ENCODE measurements at places on chromosomes 1 and 21.

- DNase-seq: no peak
Observed at GRCh38 chr1:40780678-40781607, 2.6 kb upstream of the KCNQ4 start.

DNA sequence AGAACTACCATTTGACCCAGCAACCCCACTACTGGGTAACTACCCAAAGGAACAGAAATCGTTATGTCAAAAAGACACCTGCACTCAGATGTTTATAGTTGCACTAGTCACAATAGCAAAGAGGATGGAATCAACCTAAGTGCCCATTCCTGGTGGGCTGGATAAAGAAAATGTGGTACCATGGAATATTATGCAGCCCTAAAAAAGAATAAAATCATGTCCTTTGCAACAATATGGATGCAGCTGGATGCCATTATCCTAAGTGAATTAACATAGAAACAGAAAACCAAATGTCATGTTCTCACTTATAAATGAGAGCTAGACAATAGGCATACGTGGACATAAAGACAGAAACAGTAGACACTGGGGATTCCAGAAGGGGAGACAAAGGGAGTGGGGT lies 32.5 kb upstream of the IRF2BP2 start:
- DNase-seq: no peak

GRCh38 chr21:42456457-42456856 lies 39.6 kb downstream of the RSPH1 start:
- DNase-seq: no peak

DNA sequence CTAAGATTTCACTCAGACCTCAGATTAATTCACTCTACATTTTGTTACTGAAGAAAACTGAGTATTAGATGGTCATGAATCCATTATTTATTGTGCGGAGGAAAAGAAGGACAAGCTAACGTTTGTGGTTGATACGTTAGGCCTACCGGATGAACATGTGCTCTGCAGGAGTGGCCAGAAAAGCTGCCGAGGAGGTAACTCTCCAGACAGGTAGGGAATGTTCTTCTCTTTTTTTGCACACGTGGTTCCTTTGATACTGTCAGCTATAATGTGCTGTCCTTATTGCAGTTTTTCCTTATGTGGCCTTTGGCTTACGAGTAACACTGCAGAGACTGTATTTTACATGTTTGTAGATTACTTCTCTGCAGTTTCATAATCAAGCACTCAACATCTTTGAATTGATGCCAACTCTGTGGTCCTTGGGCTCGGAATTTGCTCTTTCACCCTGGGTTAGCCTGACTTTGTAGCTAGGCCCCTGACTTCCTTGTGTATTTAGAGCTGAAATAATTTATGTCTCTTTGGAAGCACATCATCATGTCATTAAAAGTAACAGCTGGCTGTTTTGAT lies 13.6 kb downstream of the MTR start:
- DNase-seq: no peak

- peak; percentile 60 for DNase-seq
Observed at GRCh38 chr1:183470961-183471742, 1.1 kb upstream of the SMG7 start.

DNA sequence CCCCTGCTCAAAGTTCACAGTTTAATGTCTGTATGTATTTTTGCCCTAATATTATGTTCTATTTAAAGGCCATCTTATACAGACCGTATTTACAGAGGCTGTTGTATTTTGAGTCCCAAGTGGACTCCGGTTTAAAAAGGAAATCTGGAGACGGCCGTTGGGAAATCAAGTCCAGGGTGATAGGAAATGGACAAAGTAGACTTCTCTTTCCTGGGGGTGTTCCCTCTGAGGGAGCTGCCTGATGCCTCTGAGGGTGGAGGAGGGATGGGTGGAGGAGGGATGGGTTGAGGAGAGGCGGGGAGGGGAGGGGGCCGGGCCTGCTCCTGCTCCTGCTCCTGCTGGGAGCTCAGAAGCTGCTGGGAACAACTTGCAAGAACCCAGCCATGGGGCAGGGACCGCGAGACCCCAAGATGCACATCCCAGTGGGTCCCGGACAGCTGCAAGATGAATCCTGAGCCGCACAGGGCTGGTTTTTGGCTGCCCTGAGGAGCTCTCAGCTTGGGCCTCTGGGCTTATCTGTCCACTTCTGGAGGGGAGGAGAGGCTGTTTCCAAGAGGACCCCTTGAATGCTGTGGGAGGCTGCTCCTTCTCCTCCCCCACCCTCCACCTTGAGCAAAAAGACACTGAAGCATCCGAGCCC lies 12.0 kb upstream of the ACTL8 start:
- no peak for DNase-seq

GRCh38 chr1:169753549-169753948 lies 19.7 kb upstream of the SELE start:
- DNase-seq: no peak

DNA sequence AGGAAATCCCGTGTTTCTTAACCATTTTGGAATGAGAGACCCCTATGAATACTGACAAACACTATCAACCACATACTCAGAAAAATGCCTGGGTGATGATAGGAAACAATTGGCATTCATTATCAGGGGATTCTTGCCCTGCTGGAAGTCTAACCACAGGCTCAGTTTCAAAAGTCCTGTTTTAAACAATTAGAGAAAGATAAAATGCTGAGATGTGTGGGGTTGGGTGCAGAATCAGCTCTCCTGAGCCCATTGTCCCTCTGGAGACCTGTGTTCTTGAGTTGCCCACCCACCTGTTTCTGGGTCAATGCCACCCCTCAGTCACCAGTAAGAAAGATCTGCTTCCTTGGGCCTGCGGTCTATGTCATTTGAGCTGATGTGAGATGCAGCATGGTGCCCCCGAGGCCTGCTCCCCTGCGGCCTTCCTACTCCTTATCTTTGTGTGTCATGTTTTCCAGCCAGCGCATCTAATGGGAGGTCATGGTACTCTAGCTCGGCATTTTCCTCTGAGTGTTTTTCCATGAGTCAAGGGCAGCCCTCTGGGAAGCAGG lies 130.3 kb upstream of the PLXNA2 start:
- DNase-seq: no peak

- no peak for DNase-seq
Observed at GRCh38 chr1:104874044-104874443, 1124.3 kb downstream of the AMY1C start.

- no peak for DNase-seq
Observed at GRCh38 chr1:179888071-179888470, 6.0 kb downstream of the TOR1AIP1 start.

DNA sequence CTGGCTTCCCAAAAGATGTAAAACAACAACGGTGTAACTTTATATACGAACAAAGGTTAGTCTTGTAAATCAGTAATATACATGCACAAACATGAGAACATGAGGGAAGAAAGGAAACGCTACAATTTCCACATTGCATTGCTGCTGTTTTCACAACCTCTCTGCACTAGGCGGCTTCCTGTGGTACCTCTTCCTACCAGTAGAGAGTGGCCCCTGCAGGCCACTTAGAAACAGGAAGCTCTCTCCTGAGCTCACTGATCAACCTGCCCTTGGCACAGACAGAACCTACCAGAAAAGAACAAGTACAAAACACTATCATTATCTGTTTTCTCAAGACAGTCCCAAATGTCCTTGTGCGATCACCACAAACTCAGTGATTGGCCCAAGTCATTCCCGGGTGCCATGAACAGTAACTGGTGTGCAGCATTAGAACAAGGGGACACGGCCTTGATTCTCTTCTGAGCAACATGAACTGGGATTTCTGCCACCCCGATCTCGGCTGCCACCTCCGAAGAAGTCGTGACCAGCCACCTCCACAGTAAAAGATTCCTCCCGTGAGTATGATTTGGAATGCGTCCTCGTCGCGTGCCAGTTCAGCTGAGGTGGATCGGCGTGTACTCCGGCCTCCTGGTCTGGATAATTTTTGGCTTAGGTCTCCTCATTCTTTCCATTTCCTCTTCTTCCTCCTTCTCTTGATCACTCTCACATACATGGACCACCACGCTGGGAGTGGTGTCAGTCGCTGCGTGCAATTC lies 5.7 kb upstream of the KCNE1 start:
- no peak for DNase-seq

DNA sequence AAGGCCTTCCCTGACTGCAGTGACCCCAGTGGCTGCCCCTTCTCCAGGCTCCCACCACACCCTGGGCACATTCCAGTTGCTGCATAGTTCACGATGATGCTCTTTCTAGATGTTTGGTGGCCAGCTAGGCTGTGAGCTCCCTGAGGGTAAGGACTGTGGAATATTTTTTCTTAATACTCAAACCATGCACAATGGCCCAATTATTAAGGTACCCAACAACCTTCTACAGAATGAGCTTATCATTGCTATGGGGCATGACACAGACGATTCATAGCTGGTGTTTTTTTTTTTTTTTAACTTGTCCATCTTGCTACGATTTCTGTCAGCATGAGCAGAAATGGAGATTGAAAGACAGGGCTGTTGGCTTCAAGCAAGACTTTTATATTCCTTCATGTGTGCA lies 68.9 kb upstream of the CLDN14 start:
- no peak for DNase-seq

GRCh38 chr1:87641996-87642395 lies 313.3 kb downstream of the LMO4 start:
- DNase-seq: no peak

GRCh38 chr1:243261390-243261789 lies 5.5 kb downstream of the SDCCAG8 start:
- DNase-seq: no peak

DNA sequence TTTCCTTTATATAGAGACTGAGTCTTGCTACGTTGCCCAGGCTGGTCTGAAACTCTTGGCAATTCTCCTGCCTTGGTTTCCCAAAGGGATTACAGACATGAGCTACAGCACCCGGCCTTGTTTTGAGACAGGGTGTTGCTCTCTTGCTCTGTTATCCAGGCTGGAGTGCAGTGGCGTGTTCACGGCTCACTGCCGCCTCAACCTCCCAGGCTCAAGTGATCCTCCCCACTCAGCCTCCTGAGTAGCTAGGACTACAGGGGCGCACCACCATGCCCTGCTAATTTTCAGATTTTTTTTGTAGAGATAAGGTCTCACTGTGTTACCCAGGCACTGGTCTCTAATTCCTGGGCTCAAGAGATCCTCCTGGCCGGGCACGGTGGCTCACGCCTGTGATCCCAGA lies 14.8 kb downstream of the LCK start:
- DNase-seq: no peak

DNA sequence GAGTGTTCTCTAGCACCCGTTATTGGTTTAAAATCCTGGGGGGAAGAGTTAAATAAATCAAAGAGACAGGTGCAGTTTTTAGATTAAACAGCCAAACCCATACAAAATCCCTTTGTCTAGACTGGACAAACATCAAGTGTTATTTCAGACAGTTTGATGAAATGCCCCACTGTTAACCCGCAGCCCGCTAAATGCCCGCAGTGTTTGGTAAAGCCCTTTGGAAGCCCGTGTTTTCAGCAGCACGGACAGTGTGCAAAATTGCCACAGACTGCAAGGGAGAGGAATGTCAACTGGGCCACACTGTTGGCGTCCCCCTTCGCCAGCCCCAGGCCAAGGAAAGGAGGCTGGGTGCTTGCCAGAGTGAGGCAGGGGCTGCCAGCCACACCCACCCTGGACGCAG lies 26.6 kb downstream of the AJAP1 start:
- DNase-seq: no peak

DNA sequence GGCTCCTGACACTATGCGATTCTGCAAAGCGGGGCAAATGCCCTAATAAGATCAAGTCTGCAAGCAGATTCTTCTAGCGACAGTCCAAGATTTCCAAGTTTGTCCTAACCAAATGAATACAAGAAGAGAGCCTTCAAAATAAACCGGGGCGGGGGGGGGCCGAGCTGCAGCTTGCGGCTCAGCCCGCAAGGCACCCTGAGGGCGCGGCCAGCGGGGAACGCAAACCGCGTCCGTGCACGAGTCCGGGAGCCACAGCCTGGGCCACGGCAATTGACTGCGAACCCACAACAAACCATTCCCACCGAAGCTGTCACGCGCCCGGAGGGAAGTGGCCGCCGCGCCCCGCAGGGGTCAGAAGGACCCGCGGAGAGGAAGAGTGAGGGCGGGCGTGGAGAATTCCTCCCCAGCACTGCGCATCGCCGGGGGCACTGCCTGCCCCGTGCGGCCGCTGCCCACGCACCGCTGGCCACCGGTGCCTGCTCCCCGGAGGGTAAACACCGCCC lies 687 bp downstream of the TGFBR3 start:
- DNase-seq: peak; percentile 10

GRCh38 chr21:22450507-22450906 lies 1452.3 kb downstream of the NCAM2 start:
- DNase-seq: no peak

- DNase-seq: no peak
Observed at GRCh38 chr1:200042552-200043335, 15.2 kb downstream of the NR5A2 start.

DNA sequence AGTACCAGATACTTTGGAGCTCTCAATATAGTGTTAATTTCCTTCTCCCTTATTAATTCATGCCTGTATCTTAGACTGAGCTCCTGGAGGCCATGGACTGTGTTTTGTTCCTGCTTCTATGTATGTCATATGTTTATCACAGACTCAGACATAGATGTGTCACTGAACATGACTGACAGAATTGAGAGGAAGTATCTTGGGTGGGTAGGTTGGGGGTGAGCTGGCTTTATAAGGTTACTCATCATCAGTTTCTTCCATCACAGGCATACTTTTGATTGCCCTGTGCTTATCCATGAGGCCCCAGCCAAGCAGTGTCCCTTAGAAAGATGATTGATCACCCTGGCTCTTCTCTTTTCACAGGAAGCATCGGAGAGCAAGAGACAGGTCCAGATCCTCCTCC lies 5.6 kb upstream of the SH3D21 start:
- no peak for DNase-seq

GRCh38 chr1:156359973-156360372 lies 9.0 kb upstream of the RHBG start:
- DNase-seq: no peak

- DNase-seq: no peak
Observed at GRCh38 chr1:241702442-241703373, 50.6 kb downstream of the WDR64 start.

- DNase-seq: no peak
Observed at GRCh38 chr1:118201524-118201923, 16.5 kb upstream of the SPAG17 start.

GRCh38 chr1:17682400-17682799 lies 72.7 kb upstream of the ACTL8 start:
- no peak for DNase-seq

- no peak for DNase-seq
Observed at GRCh38 chr1:206854401-206855129, 10.9 kb upstream of the IL20 start.

GRCh38 chr1:156082309-156083091 lies at the start of gene MEX3A:
TSS of gene MEX3A (minus strand) at chr1:156082465. CDS start at chr1:156081998, 467 bp downstream.
- DNase-seq: peak; percentile 31

- no peak for DNase-seq
Observed at GRCh38 chr1:175450219-175450618, 257.6 kb upstream of the KIAA0040 start.

All from activated T-helper 1 cell treated with anti-CD3 and anti-CD28 coated beads, Interleukin-2, amount 50 U/mL, for 16 hours (primary cell).